ENCODE measurements at places on chromosomes 5 and 9. TPM values are rescaled to one million over a fixed set of nuclear protein-coding genes. Genes with fewer than 3 reads are reported as not detected.

GRCh38 chr5:77379558-77380061, 112.5 kb downstream of the WDR41 start:
- DNase-seq: no peak

The INSYN2B gene
- total RNA-seq: not detected

DNA sequence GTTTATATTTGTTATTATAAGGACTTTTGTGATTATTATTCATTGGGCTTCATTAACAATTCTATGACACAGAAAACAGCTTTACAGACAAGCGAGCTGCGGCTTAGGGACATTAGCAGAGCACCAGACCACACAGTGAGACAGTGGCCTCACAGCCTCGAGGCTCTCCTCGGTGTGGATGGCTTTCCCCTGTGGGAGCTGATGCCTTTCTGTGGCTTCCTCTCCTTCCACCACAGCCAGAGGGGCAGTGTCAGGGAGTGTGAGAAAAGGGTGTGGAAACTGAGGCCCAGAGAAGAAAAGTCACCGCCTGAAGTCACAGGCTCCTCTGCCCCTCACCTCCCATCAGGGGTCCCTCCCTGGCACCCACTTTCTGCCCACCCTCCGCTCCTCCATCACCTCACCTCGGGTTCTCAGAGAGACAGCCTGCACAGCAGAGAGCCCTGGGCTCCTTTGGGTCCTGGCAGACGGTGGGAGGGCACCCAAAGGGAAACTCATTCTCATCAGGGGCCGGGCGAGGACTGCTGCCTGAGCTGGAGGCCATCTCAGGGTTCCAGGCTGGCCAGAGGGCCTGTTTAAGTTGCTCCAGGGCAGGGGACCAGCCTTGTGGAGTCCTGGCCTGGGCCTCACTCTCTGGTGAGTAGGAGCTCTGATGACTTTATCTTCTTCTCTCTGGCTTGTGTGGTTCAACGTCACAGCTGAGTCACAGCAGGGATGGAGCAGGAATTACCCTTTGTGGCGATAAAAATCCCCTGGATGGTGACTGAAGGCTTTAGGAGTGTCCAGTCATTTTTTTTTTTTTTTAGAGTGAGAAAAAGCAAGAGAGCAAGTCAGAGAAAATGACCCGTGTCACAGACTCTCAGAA, 830 bp downstream of the TRAF1 start:
- DNase-seq: no peak

The MTMR12 gene
- total RNA-seq: 43.9 TPM

GRCh38 chr5:131209506-131210150, 38.9 kb downstream of the LYRM7 start:
- DNase-seq: no peak

DNA sequence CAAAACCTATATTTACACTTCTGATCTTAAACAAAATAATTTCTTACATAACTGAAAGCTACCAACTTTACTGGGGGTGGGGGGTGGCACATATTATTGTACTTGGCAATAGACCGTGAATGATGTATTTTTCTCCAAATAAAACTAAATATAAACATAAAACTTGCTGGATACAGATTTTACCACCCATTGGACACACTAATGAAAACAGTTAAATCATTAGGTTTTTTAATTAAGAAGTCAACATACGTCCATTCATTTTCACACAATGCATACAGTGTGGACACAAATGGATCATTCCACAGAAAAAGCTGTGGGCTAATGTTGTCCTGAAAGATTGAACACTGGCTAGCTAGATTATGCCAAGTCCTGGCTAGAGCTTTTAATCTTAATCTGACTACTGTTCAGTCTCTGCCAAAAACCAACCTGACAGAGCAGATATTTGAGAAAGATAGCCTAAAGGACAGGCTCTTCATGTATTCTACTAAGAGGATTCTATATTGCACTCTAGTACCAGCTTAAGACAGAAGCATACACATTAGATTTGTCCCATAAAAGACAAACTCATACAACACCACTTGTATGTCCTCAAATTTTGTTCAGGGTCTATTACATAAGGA, 118.1 kb downstream of the SIL1 start:
- no peak for DNase-seq

DNA sequence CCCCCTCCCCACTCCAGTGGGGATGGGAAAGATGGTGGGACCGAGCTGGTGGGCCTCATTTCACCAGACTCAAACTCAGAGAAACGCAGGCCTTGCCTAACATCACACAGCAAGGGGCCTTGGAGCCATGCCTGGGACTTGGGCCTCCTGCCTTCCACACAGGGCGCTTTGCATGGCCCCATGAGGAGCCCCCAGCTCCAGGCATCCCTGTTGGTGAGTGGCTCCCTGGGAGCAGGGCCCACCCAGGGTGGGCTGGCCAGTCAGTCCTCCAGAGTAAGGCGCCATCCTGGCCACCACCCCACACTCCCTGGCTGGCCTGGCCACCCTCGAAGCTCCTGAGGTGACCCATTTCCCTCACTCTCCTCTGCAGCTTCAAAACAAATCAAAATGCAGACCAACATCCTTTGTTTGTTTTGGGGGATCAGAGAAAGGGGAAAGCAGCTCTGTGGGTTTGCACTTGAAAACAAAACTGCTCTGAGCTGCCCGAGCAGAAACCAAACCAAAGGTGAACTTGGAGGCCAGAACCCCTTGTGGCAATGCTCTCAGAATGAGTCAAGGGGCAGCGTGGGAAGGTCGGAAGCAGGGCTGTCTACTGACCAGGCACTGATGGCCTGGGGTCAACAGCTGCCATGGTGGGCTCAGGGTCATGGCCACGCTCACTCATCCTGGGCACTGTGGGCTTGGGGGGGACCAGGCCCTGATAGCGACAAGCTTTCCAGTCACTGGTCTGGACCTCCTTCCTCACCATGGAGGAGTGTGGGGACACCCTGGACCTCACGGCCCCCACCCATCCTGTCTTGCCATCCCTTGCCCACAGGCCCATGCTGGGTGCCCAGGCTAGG, 37.0 kb upstream of the VDAC1 start:
- DNase-seq: no peak

GRCh38 chr5:95664204-95664786, 17.7 kb downstream of the RFESD start:
- DNase-seq: no peak

The FYB1 gene
- 2.9 TPM for total RNA-seq

- DNase-seq: no peak
Observed at GRCh38 chr5:172898218-172898842, 60.9 kb upstream of the RPL26L1 start.

- DNase-seq: no peak
Observed at GRCh38 chr5:1537603-1538154, 13.9 kb upstream of the LPCAT1 start.

DNA sequence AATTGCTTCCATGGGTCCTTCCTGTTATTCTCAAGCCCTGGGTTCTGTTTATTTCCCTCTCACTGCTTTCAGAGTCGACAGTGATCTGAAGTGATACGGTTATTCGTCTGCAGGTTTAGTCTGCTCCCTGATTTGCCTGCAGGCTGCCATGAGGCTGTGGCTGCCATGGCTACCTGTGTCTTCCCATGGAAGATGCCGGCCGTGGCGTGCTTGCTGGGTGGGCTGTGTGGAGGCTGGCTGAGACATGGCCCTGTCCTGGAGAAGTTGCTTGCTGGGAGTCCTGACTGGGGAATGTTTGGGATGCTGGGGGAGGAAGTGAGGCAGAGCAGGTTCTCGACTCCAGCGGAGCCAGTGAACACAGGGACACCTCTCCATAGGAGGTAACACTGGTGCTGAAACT, 104.1 kb upstream of the TBC1D2 start:
- DNase-seq: no peak

The CBY3 gene
- not detected for total RNA-seq

The OLFML2A gene
- 21.3 TPM for total RNA-seq

The PPP2R2B gene
- 2.0 TPM for total RNA-seq

The ANGPTL2 gene
- 65.3 TPM for total RNA-seq

The KIF27 gene
- total RNA-seq: 6.8 TPM

DNA sequence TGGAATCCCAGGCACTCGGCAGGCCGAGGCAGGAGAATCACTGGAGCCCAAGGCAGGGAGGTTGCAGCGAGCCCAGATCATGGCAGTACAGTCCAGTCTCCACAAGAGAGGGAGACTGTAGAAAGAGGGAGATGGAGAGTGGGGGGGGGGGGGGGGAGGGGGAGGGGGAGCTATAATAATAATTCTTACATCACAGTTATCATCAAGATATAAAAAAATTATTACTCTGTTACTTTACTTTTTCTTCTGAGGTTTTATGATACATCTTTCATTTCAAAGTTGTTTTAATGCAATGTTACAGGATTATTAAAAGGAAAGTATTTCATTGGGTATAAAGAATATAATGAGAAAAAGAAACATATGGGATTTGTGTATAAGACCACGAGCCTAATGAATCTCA, 17.8 kb upstream of the RAB3C start:
- DNase-seq: no peak

- no peak for DNase-seq
Observed at GRCh38 chr5:61969755-61970154, 336.3 kb upstream of the KIF2A start.

- DNase-seq: no peak
Observed at GRCh38 chr5:13989832-13990231, 45.3 kb upstream of the DNAH5 start.

The FKTN gene
- total RNA-seq: 14.8 TPM

The KCNN2 gene
- total RNA-seq: 7.1 TPM

DNA sequence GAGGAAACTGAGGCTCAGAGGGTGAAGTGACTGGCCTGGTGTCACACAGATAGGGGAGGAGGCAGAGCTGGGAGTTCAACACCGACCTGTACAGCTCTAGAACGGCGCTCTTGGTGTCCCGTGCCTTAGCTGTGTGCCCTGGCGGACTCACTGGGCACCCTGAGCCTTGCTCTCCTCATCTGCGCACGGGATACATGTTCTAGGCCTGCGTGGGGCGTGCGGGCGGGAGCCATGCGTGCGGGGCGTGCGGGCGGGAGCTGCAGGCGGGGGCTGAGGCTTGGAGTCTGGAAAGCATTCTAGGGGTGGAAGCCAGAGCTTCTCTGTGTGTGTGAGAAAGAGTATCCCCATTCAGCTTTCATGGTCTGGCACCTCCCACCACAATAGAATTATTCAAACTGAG, 165.3 kb downstream of the GAPVD1 start:
- DNase-seq: no peak

DNA sequence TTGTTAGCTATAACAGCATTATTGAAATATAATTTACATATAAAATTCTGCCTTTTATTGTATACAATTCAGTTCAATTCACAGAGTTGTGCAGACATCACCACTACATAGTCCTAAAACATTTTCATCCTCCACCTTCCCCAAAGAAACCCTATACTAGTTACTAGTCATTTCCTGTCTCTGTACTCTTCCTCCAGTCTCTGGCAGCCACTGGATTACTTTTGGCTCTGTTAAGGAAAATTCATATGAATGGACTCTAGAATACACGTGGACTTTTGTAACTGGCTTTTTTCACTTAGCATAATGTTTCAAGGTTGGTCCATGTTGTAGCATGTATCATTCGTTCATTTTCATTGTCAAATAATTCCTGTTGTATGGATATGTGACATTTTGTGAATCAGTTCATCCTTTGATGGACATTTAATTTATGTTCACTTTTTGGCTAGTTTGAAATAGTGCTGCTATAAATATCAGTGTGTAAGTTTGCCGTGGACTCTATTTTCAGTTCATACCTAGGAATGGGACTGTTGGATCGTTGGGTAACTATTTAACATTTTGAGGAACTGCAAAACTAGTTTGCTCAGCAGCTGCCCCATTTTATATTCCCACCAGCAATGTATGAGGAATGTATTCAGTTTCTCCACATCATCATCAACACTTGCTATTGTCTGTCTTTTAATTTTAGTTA, 9.7 kb downstream of the ICE1 start:
- DNase-seq: no peak

DNA sequence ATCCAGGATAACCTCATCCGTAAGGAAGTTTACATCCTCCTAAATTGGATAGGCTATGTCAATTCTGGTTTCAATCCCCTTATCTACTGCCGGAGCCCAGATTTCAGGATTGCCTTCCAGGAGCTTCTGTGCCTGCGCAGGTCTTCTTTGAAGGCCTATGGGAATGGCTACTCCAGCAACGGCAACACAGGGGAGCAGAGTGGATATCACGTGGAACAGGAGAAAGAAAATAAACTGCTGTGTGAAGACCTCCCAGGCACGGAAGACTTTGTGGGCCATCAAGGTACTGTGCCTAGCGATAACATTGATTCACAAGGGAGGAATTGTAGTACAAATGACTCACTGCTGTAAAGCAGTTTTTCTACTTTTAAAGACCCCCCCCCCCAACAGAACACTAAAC, 1.3 kb downstream of the ADRB2 start:
- DNase-seq: no peak

The PCDHGA2 gene
- 8.2 TPM for total RNA-seq

The ZNF474 gene
- total RNA-seq: not detected

GRCh38 chr5:141637123-141637766, 448 bp downstream of the RELL2 start:
- DNase-seq: peak; percentile 35

DNA sequence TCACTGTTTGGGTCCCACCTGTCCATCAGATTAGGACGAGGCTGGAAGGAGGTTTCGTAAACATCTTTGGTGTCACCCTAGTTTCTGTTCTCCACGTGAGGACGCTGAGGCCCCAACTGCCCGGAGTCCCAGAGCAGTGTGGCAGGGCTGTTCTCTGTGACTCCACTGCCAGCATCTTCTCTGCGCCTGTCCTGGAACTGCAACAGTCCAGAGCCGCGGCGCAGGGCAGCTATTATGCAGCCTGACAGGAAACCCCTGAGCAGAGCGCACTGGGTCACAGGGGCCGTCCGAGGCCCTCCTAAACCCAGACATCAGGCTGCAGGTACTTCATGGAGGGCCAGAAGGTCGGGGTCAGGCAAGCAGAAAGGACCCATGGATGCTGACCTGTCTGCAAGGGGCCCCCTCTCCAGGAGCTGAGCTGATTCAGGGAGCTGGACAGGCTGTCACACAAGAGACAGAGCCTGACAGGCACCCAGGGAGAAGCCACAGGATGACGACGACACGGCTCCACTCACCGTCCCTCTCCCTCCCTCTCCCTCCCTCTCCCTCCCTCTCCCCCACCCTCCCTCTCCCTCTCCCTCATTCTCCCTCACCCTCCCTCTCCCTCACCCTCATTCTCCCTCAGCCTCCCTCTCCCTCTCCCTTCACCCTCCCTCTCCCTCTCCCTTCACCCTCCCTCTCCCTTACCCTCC, 31.7 kb downstream of the DBH start:
- DNase-seq: no peak

The CDKN2B gene
- total RNA-seq: 4.0 TPM

- no peak for DNase-seq
Observed at GRCh38 chr9:6186691-6187090, 28.9 kb upstream of the IL33 start.

The TRAF1 gene
- 0.51 TPM for total RNA-seq

The SLC4A9 gene
- total RNA-seq: not detected

GRCh38 chr9:111114486-111114885, 76.2 kb upstream of the LPAR1 start:
- DNase-seq: no peak

DNA sequence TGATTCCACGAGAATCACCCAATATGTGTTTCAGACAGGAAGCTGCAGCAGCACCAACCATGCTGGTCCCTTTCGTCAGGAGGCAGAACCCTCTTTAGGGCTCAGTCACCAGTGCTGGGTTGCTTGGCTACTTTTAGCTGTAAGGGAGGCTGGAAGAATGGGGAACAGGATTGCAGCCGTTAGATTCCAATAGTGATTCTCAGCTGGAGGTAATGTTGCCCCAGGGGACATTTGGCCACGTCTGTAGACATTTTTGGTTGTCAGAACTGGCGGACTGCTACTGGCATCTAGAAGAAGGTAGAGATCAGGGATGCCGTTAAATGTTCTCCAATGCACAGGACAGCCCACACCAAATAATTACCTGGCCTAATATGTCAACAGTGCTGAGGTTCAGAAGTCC, 81.8 kb downstream of the ANKRD33B start:
- no peak for DNase-seq

Data from uterus (tissue), 4 donors.